ENCODE measurements at places on chromosomes 2 and 18.

- DNase-seq, result no peak
Measured at GRCh38 chr2:68806511-68807109, 64.6 kb downstream of the BMP10 start.

DNA sequence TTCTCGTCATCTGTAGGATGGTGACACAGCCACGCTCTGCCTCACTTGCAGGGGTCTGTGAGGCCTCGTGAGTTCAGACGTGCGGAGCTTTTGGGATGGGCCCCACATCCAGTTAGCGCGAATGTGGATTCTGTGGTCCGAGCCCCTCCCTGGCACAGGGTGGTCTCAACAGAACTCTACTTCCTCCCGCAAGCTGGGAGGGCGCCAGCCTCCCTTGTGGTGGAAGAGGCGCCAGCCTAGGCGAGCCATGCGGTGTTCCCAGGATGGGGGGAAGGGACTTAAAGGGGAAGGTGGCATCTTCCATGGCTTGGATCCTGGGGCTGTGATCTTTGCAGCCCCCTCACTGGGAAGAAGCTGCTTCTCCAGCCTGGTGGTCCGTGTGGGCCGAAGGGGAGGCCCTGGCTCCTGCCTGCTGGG is 1.4 kb downstream of the SNORC start:
- DNase-seq, result no peak

- DNase-seq, result no peak
Measured at GRCh38 chr2:158745067-158745865, 49.9 kb upstream of the DAPL1 start.

DNA sequence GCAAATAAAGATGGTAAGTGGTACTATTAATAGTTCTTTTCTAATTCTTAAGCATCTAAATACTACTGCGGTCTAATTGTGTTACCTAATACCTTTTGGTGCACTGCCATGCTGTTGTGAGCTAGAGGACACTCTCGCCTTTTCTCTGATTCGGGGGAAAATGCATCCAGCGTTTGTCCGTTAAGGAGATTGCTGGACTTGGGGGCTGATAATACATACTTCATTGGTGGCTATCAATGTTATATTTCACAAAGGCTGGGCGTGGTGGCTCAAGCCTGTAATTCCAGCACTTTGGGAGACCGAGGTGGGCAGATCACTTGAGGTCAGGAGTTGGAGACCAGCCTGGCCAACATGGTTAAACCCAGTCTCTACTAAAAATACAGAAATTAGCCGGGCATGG is 141.7 kb upstream of the TWIST2 start:
- DNase-seq, result no peak

GRCh38 chr18:45834306-45834705 is 8.8 kb downstream of the SIGLEC15 start:
- DNase-seq, result no peak

- DNase-seq, result no peak
Measured at GRCh38 chr18:62224229-62224628, 37.2 kb downstream of the RELCH start.

DNA sequence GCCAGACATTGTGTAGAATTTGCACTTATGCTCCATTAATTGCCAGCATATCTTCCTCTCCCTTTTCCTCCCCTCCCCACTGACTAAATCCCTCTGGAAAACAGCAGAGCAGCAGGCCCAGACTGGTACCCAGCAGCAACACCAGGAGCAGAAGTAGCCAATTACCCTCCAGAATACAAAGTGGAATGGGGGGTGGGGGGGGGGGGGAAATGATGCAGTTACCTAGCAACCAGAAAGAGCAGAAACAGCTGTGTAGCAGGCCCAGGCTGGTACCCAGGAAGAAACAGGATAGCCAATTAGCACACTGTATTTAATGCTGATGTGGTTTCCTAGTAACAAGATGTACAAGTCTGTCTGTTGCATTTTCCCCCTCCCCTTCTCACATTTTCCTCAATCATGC is 52.3 kb downstream of the KLF7 start:
- DNase-seq, result no peak

GRCh38 chr18:48675912-48676311 is 137.1 kb downstream of the CTIF start:
- DNase-seq, result no peak

DNA sequence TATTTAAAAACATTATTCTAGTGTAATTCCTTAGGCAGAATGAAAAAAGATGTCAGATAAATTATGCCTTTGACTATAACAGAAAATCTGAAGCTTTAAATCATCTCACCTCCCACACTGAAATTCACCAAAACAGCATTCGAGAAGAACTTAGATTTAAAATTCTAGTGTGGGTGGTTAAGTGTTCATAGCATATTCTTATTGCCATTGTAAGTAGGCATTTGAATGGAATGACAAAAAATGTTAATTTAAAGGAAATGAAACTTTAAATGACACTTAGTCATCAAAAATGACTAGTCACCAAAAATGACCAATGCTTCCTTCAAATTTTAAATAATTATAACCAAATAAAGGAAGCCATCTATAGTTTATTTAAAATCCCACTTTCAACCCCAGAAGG is 7.0 kb upstream of the ZNF407 start:
- DNase-seq, result no peak

- no peak for DNase-seq
Measured at GRCh38 chr2:10932345-10933151, 20.8 kb downstream of the KCNF1 start.

DNA sequence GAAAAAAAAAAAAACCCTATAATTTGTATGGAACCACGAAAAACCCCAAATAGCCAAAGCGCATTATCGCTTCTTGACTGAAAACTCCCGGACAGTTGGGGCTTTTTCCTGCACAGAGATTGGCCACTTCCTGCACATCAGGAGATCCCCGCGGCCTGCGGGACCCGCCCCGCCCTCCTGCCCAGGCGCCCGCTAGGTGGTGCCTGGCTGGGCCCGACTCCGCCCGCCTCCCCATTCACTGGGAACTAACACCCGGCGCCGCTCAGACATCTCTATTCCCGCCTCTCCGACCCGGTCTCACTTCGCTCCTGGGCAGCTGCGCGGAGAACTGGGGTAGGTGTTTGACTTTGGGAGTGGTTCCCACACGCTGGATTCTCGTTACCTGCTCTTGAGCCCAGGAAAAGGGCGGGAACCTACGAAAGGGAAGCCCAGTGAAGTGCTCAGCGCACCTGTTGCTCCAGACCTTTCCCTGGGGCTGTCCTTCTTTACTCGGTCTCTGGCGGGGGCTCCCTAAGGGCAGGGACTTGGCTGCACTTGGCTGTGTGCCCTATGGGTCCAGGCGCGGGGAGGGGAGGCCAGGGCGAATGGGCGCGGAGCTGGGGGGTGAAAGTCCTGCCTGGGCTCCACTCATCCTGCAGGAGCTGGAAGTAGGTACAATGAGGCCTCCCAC is at the start of gene HMSD:
TSS of gene HMSD (plus strand) at position 234 of the 670 bp plus-strand sequence. CDS start 4,155 bp downstream, outside the sequence.
- DNase-seq, result no peak

DNA sequence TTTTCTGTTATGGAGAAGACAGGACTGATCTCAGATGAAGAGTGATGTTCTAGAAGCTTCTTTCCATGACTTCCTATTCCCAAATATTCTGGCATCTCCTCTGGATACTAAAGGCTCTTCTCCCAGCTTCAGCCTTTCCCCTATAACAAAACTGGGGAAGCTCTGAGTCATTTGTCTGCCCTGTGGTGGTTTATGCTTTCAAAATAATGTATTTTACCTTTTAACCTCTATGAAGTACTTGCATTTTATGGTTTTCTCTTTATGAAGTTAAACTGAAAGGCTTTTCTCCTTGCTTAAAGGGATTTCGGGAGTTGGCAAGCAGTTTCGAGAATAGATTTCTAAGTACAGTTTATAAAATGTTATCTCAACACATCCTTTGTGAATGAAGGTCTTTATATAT is 104.4 kb downstream of the TANC1 start:
- no peak for DNase-seq

DNA sequence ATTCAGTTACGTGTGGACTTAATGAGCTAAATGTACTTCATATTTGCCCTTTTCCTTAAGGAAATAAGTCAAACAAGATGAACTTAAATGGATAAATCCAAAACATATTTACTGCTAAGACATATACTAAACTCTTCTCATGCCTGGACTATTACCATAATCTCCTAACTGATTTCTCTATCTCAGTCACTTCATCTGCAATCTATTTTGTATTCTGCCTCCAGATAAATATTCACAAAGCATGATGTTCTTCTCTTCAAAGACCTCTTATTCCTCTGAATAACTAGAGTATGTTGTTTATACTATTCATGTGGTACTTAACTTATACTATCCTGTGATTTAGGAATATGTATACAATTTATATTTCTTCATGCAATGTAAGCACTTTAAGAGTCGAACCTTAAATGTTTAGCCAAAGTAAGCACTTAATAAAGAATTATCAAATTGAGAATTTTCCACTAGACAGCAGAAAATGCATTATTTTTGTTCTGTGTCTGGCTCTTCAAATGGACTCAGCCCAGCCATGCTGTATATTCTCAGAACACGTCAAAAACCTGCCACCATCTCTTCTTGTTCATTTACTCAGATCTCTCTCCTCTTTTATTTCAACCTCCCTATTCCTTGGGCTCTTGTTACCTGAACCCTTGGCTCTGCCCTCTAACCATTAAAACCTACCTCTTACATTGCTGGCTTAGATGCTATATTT is 79.9 kb upstream of the ARHGAP28 start:
- no peak for DNase-seq

- no peak for DNase-seq
Measured at GRCh38 chr18:58639237-58639636, 10.3 kb upstream of the ALPK2 start.

DNA sequence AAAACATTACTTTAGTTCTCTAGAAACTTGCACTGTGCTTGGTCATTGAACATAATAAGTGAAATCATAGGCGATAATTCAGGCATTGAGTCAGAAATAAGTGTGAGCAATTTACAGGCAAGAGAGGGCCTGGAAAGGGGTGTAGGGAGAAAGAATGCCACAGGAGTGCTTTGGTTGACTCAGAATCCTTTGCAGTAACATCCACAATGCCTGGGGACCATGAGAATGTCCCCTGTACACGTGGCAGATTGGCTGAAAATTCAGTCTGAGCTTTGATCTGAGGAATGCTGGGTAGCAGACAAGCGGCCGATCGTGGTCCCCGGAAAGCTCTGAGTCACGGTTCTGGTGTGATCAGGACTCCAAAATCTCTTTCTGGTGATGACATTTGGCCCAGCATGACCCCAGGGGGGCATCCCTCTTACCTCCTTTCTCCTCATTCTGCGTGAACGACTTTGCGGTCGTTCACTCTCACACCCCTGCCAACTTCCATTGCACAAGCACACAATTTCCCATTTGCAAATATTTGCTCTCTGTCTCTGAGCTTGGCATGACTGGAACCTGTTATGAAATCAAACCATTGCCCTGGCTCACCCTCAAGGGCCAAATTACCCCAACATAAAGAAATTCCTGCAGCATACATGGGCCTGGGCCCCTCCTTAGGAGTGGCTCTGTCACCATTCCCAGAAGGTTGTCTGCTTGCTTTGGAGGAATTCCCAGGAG is 305.0 kb upstream of the EPAS1 start:
- DNase-seq, result no peak

- DNase-seq, result no peak
Measured at GRCh38 chr2:206250041-206250897, 24.2 kb upstream of the ZDBF2 start.

DNA sequence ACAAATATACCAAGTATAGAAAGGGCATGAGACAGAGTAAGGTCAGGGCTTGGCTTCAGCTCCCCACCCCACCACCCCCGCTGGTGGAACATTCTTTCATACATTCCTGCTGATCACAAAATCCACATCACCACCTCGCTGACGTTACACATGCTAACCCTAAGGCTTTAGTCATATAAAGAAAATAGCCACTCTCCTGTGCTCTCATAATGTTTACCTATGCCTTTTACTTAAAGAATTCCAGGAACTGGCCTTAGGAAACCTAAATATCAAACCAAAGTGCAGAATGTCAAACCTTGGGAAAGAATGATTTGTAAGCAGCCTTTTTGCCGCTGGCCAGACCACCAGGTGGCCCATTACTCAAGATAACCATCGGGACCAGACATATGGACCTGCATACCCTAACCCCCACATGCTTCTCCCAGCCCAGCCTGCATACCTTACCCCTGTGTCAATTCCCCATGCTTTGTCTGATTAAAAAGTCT is 136.3 kb upstream of the SLC39A10 start:
- DNase-seq, result no peak
